ENCODE measurements at places on chromosomes 2 and 18.

DNA sequence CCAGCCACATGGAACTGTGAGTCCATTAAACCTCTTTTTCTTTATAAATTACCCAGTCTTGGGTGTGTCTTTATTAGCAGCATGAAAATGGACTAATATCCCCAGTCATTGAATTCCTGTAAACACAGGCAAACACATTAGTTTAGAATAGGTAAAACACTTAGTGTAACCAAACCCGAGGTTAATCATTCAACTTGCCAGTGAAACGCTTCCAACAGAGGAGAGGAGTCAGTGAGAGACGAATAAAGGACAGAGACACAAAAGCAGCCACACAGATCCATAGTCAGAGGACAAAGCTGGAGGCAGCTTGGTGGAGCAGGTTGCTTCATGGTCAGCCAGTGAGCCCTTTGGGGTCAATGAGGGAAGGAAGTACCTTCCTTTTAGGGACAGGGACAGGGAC is 348.1 kb downstream of the TGIF1 start:
- no peak for DNase-seq

DNA sequence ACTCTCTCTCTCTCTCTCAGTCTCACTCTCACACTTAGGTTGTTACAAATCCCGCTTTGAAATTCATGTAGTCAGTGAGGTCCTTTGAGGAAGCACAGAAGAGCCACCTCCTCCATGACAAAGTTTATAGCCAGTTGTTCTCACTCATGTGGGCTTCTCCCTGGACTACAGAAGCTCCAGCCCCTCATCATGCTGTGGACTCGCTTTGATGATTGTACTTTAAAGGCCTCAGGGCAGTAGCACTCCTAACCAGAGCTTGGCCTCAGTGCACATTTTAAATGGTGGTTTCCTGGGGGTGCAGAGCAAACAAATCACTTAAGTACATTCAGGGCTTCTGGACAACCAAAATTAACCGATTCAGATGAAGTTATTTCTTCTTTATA is 115.7 kb downstream of the MTCL1 start:
- DNase-seq: no peak

GRCh38 chr2:172571245-172571644 is 15.4 kb downstream of the PDK1 start:
- DNase-seq: no peak

GRCh38 chr2:195586062-195586714 is 70.8 kb upstream of the SLC39A10 start:
- no peak for DNase-seq

DNA sequence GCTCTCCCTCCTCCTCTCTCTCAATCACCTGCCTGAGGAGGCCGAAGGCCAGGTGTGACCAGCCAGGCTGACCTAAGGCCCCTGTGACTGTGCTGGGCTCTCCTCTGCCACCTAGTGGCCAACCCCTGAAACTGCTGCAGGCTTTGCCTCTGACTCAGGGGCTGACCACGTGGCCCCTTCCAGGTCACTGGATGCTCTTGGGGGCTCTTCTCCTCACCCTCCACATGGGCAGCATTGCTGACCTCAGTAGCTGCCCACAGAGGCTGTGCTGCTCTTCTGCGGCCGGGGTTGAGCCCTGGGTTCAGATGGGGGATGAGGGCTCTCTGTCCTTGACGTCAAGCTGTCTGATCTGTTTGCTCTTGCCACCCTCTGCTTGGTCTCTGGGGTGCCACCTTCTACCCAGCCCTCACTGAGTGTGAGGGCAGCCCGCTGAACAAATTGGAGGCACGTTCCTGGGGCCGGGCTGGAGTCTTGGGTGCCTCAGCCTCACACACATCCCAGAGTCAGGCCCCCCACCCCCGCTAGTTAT is 122.7 kb downstream of the TWIST2 start:
- peak; percentile 58 for DNase-seq

- no peak for DNase-seq
Observed at GRCh38 chr2:226283796-226284195, 515.8 kb downstream of the IRS1 start.

DNA sequence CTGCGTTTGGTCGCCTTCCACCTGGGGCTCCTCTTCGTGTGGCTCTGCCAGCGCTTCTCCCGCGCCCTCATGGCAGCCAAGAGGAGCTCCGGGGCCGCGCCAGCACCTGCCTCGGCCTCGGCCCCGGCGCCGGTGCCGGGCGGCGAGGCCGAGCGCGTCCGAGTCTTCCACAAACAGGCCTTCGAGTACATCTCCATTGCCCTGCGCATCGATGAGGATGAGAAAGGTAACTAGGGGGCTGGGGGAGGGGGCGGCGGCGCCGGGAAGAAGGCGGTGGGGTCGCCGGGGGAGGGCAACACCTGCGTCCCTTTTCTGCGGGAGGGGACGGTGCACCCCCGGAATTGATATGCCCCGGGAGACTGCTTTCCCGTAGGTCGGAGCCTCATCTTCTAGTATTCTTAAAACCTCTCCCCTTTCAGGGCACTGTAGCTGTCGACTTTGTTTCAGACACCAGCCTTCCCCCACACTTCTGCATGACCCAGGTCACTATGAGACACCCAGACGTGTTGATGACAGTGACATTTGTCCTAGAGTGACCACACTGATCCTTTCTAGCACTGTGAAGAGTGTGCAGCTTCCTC is 755 bp downstream of the SPAST start:
- peak; percentile 1 for DNase-seq

Data from fibroblast of skin of right biceps (primary cell).